ENCODE measurements at places on chromosomes 11 and 22.

- no peak for DNase-seq
These were observed 226.0 kb upstream of the C11orf87 start for GRCh38 chr11:109196016-109196415.

DNA sequence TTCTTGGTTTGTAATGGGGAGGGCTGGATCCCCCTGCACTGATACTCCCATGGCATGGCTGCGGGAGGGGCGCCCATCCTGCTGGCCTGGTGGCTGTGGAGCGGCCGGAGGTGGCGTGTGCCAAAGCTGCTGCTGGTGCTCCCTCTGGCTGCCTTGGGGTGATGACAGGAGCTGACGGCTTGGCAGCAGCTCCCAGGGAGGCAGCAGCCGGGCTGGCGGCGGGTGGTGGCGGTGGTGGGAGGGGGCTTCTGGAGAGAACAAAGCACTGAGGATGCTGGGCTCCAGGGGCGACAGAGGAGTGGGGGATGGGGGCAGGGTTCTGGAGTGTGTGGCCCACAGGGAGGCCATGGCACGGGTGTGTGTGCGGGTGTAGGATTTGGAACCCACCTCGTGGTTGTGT is 11.4 kb upstream of the MPPED1 start:
- DNase-seq: no peak

- no peak for DNase-seq
These were observed 20.4 kb downstream of the MRPL48 start for GRCh38 chr11:73808052-73808451.

- no peak for DNase-seq
These were observed 149.9 kb downstream of the PKNOX2 start for GRCh38 chr11:125314276-125315078.

DNA sequence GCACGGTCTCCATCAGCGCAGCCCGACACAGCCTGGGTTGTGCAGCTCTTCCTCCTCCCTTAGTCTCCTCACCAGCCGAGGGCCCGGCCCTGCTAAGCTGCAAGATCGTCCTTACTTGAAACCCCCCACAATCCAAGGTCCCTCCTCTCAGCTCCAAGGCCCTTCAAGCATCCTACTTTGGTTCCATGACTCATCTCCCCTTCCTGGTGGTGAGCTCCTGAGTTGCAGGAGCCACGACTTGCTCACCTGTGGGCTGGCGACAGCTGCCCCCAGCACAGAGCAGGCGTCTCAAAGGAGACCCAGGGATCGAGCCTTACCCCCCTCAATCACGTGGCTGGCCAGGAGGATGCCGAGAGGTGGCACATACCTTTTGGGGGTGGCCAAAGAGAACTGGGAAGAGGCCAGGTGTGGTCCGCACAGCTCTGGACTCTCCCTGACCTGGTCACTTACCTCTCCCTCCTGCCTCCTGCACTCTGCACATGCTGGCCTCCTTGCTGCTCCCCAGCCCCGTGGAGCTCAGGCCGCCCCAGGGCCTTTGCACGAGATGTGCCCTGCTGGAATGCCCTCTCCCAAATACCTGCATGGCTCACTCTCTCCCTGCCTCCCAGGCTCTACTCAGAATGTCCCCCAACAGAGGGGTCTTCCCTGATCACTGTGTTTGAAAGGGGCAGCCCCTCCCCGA is 35.2 kb upstream of the FADD start:
- DNase-seq: no peak

DNA sequence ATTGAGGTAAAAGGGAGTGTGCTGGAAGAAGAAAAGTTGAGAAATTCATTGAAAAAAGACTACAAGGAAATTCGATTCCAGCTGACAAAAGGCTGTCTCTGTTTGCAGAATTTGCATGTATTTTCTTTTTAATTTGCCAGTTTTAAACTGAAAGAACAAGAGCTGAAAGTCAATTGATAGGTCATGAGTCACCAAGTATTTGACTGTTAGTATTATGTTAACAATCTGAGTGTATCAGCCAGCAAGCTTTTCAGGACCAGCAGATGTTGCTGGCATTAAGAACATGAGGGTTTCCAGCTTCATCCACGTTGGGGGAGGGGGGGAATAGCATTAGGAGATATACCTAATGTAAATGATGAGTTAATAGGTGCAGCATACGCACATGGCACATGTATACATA is 726.7 kb downstream of the METTL15 start:
- no peak for DNase-seq

DNA sequence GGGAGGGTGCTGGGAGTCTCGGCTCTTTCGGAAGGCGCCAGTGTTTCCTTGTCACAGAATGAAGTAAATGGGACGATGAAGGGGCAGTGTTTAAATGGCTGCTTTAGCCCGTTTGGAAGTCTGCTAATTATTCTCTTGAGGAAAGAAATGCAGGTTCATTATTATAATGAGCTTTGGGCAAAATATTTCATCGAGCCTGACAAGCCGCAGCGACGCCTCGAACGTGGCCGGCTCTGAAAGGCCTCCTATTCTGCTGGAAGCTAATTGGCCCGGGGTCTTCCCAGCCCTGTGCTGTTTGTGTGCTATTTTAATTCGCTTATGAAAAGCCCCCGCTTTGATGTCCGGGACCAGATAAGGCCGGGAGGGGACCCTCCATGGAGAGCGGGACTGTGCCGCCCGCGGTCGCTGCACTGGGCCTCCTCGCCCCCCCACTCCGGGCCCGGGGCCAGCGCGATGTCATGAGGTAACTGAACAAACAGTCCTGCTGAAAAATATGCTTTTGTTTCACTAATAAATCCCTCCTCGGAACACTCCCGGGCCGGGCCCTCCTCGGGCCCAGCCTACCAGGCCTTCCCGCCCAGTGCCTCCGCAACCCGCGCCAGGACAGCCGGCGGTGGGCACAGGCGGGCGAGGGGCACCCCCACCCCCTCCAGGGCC is 78.4 kb downstream of the CDKN1C start:
- DNase-seq: no peak

GRCh38 chr22:44577391-44578109 is 79.5 kb upstream of the RTL6 start:
- no peak for DNase-seq

GRCh38 chr22:49933236-49934159 is 15.1 kb downstream of the CRELD2 start:
- DNase-seq: no peak

DNA sequence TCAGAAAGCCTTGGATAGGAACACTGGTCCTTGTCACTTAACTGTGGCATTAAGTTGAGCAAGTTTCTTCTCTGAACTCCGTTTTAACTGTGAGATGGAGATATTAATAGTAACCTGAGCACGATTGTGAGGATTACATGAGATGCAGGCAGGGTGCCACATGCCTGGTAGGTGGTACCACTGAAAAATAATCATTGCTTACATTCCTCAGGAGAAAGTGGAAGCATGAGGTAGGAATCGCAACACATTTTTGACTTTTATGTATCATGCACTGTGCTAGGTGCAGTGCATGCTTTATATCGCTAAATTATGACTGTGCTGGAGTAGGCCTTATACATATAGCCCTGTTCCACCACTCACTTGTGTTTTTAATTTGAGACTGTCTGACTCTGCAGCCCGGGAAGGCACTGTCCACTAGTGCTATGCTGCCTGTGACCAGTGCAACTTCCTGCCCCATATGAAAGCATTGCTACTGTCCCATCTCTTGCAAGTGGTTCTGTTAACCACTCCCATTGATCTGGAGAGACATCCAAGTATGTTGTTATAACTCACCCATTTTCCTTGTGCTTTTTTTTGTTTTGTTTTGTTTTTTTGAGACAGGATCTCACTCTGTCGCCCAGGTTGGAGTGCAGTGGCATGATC is 1.0 kb downstream of the UQCR10 start:
- no peak for DNase-seq

DNA sequence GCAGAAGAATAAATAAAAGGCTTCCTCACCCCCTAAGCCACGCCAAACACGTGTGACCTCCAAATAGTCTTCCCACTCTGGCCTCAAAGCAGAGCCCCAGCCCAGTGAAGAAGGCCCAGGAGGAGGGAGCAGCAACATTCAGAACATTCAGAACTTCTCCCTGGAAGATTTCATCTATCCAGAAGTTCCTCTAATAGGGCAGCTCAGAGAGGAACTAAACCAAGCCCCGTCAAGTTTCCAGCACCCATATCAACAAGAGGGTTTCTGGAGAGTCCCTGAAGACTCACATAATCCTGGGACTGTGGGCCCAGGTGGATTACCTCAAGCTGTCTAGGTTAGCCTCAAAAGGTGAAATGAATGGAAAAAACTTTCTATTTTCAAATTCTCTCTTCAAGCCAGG is 39.4 kb downstream of the PC start:
- DNase-seq: no peak

GRCh38 chr11:45233804-45234170 is 52.4 kb downstream of the SYT13 start:
- no peak for DNase-seq

DNA sequence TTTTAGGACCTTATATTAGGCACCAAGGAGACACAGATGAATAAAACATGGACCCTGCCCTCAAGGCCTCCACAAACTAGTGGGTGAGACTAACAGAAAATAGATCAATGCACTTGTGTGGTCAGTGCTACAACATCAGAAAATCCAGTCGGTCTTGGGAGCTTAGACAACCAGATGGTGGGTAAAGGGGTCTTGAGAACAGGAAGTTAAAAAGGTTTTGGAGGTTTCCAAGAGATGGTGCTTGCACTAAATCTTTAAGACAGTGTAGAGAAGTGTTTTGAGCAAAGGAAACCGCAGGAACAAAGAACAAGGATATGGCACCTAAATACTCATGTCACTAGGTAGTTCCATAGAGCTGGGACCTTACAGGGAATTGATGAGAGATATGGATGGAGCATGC is 56.2 kb downstream of the GALNT18 start:
- DNase-seq: no peak

DNA sequence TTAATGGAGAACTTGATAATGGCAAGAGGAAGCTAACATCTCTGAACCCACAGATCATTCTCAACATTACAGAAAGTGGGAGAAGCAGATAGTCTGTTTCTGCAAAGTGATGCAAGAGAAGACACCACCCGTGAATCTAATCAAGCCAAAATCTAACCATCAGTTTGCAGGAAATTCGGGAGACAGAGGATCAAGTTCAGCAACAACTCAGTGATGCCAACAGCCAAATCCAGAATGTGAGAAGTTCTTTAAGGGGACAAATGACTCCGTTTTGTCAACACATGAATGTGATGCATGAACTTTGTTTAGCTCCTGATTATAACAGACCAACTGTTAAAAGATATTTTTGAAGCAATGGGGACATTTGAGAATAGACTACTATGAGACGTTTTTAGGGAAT is 95.2 kb upstream of the LDLRAD3 start:
- DNase-seq: no peak

- DNase-seq: no peak
These were observed 7.7 kb downstream of the ARAP1 start for GRCh38 chr11:72744474-72744873.

GRCh38 chr22:22168190-22168940 is 76.2 kb upstream of the VPREB1 start:
- no peak for DNase-seq

- DNase-seq: no peak
These were observed 47.5 kb downstream of the CDKN1C start for GRCh38 chr11:2838091-2838490.

GRCh38 chr11:18612394-18612793 is 12.8 kb downstream of the MISFA start:
- DNase-seq: no peak

DNA sequence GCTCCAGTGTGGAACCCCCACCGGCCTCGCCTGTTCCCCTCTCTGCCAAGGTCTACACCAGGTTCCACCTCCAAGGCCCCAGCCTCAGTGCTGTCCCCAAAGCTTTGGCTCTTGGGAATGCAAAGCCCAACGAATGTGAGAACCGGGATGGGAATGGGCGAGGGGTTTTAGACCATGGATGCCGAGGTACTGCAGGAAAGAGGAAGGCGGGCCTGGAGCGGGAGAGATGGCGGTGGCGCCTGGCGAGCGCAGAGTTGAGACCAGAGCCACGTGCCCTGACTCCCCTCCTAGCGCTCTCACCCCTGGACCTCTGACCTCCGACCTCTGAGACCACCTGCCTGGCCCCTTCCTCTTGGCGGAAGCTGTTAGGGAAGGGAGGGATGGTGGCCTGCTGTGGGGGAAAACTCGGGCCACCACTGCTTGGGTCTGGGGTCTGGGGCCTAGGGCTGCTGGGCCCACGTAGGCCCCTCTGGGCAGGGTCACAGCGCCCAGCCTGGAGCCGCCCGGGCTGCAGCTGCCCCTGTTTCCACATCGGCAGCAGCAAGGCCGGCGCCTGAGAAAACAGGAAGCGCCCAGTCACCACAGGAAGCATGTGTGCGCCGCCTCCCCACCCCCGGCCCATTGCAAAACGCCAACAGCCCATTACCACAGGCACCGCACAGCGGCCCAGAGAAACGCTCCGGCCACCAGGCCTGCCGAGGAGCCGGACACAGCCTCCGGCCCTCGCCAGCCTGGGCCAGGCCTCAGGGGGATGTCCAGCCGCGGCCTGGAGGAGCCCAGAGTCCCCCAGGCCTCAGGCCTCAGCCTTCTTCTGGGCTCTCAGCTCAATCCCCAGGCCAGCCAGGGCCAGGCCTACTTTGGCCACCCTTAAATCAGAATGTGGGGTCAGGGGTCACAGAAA is 13.8 kb upstream of the SLC39A13 start:
- DNase-seq: peak; percentile 39

DNA sequence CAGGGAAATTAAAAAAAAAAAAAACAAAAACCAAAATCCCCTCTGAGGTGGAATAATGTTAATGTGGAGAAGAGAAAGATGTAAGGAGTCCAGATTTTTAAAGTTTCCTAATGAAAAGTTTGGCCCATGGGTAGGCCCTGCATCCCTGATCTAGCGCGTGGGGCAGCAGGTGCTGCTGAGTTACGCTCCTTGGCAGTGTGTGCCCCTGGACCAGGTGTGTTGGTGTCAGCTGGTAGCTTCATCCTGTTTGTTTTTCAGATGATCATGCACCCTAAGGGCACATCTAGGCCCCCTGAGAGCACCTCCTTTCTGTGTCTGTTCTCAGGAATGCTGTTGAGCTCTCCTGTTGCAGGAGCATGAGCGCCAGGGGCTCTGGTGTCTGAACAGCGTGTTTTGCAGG is 6.7 kb downstream of the DGCR8 start:
- DNase-seq: no peak

DNA sequence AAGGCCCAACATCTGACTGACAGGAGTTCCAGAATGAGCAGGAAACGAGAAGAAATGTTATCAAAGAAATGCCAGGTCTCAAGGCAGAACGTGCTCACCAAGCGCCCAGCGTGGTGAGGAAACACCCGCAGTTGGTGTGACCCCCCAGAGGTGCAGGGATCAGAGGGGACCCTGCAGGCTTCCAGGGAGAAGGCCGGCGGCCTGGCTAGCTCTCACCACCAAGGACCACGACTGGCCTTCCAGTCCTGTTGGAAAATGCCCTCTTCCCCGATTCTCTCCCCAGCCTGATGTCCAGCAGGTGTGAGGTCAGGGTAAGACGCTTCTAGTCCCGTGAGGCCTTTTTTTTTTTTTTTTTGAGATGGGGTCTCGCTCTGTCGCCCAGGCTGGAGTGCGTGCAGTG is 189.1 kb downstream of the IGLL1 start:
- DNase-seq: no peak

- no peak for DNase-seq
These were observed 175.8 kb upstream of the BDNF start for GRCh38 chr11:27875831-27876775.

- DNase-seq: no peak
These were observed 1.3 kb downstream of the CSNK1E start for GRCh38 chr22:38315823-38316363.

GRCh38 chr22:43183496-43184277 is 3.2 kb downstream of the TTLL12 start:
- DNase-seq: no peak

- DNase-seq: no peak
These were observed 496.4 kb downstream of the BRD1 start for GRCh38 chr22:49331223-49331815.

GRCh38 chr22:29219881-29220670 is 14.4 kb downstream of the EMID1 start:
- no peak for DNase-seq

GRCh38 chr11:118530180-118530682 is 761 bp upstream of the TMEM25 start:
- DNase-seq: no peak
